ENCODE measurements at places on chromosomes 5 and 9. TPM values are rescaled to one million over a fixed set of nuclear protein-coding genes. Genes with fewer than 3 reads are reported as not detected.

- no peak for DNase-seq
- peaks cover 28% of the 10 kb centered on the region for H3K27me3 ChIP-seq
- H3K36me3 ChIP-seq, result no peaks in the 10 kb centered on the region
- no peak overlapping the region for H3K27ac ChIP-seq
Observed at GRCh38 chr5:6822556-6823343, 109.5 kb downstream of the TENT4A start.

DNA sequence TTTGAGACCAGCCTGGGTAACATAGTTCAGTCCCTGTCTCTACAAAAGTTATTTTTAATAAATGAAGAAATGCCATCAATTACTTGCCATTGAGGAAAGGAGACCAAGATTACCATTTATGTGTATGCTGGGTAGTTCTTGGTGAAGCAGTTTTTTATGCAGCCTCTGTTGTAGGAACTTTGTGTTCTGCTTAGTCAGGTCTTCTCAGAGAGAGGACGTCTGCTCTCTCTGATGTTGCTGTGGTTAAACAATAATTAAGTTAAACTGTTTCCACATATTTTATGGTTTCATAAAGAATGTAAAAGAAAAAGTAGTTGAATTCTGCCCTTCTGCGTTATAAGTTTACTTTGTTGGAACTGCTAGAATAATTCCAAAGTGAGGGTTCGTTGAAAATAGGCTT lies 210.5 kb downstream of the KDM4C start:
- peaks cover 14% of the 10 kb centered on the region for H3K4me1 ChIP-seq
- H3K4me3 ChIP-seq, result no peak overlapping the region
- no peak overlapping the region for H3K27ac ChIP-seq
- DNase-seq, result no peak
- no peaks in the 10 kb centered on the region for H3K36me3 ChIP-seq
- H3K27me3 ChIP-seq, result no peaks in the 10 kb centered on the region

RXRA gene
- total RNA-seq, result 50.7 TPM

CCNO gene
- total RNA-seq, result 2.6 TPM

RNF183 gene
- total RNA-seq, result not detected

- no peaks in the 10 kb centered on the region for H3K27me3 ChIP-seq
- H3K4me3 ChIP-seq, result no peak overlapping the region
- no peaks in the 10 kb centered on the region for H3K4me1 ChIP-seq
- H3K36me3 ChIP-seq, result no peaks in the 10 kb centered on the region
- H3K27ac ChIP-seq, result no peak overlapping the region
- DNase-seq, result no peak
Observed at GRCh38 chr5:172377856-172378255, 76.5 kb downstream of the SH3PXD2B start.

GRCh38 chr9:107948601-107949000 lies 459.0 kb upstream of the KLF4 start:
- H3K4me3 ChIP-seq, result no peak overlapping the region
- no peaks in the 10 kb centered on the region for H3K4me1 ChIP-seq
- no peaks in the 10 kb centered on the region for H3K36me3 ChIP-seq
- H3K27ac ChIP-seq, result no peak overlapping the region

GRCh38 chr9:84945878-84946538 lies 276.5 kb downstream of the NTRK2 start:
- no peaks in the 10 kb centered on the region for H3K27me3 ChIP-seq
- no peak overlapping the region for H3K27ac ChIP-seq
- DNase-seq, result no peak
- no peak overlapping the region for H3K4me3 ChIP-seq

GRCh38 chr5:38598296-38598993 lies 42.0 kb upstream of the LIFR start:
- H3K36me3 ChIP-seq, result no peaks in the 10 kb centered on the region
- DNase-seq, result no peak
- H3K27me3 ChIP-seq, result no peaks in the 10 kb centered on the region

DNA sequence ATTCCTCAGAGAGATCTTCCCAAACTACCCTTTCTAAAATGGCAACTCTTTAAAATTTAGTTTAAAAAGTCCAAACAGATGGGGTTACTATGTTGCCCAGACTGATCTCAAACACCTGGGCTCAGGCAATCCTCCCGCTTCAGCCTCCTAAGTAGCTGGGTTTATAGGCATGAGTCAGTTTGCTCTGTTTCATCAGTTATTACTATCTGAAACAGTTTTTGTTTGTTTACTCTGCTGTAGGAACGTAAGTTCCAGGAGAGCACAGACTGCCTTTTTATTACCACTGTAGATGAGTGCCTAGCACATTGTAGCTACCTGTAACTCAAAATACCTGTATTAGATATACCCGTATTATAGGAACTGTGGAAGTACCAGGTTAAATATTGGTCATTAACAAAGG lies 89.4 kb downstream of the UHRF2 start:
- H3K27ac ChIP-seq, result no peak overlapping the region
- no peak overlapping the region for H3K4me3 ChIP-seq
- DNase-seq, result no peak
- peaks cover 3% of the 10 kb centered on the region for H3K4me1 ChIP-seq
- H3K36me3 ChIP-seq, result peaks cover 49% of the 10 kb centered on the region

- no peak overlapping the region for H3K27ac ChIP-seq
- H3K36me3 ChIP-seq, result no peaks in the 10 kb centered on the region
- no peak overlapping the region for H3K4me3 ChIP-seq
- H3K4me1 ChIP-seq, result no peaks in the 10 kb centered on the region
Observed at GRCh38 chr5:98464737-98465330, 308.6 kb upstream of the RGMB start.

DNA sequence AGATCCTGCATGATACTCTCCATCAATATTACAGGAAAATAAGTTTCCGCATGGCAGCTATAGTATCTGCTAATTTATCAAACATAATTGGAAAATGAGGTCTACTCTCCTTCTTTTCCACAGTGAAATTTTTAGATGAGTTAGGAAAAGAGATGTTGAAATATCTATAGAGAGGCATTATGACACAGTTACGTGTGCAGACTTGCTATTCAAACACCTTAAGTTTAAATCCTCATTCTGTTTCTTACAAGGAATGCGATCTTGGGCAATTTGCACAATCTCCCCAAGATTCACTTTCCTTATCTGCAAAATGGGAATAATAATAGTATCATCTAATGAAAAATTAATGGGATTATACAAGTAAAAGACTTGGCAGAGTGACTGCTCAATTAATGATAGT lies 91.7 kb upstream of the SLCO6A1 start:
- no peaks in the 10 kb centered on the region for H3K27me3 ChIP-seq
- H3K27ac ChIP-seq, result no peak overlapping the region
- H3K4me3 ChIP-seq, result no peak overlapping the region
- DNase-seq, result no peak
- no peaks in the 10 kb centered on the region for H3K4me1 ChIP-seq

SLC1A3 gene
- total RNA-seq, result 28.9 TPM

LOX gene
- 3.6 TPM for total RNA-seq

ZNF354C gene
- total RNA-seq, result 7.6 TPM

CACNA1B gene
- 0.34 TPM for total RNA-seq

CFAP90 gene
- not detected for total RNA-seq

DNA sequence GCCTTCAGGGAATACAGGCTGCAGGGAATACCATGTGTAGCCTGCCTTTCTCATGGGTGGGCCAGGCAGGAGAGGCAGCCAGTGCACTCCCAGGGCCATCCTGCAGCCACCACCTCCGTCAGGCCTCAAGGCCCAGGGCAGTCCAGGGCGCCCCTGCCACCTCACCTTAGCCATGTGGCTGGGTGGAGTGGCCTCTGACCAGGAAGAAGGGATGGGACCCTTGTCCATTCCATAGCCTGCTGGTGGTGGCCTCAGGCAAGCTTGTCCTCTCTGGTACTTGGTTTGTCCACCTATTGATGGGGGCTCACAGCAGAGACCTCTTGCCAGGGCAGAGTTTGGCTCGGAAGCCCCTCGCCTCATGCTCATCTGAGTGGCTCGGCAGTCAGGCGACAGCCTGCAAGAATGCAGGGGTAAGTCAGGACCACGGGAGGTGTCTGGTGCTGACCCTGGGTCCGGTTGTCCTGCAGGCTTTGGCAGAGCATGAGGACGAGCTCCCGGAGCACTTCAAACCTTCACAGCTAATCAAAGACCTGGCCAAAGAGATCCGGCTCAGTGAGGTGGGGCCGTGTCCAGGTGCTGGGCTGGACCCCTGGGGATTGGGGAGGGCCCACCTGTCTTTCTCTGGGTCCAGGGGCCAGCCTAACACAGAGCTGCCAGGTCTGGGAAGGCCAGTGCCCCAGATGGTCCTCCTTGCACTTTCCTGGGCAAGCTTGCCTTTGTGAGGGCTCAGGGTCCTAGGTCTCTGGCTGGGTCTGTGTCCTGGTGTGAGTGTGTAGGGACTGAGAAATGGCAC lies 82.9 kb downstream of the PHF2 start:
- H3K4me3 ChIP-seq, result no peak overlapping the region
- H3K36me3 ChIP-seq, result no peaks in the 10 kb centered on the region
- H3K4me1 ChIP-seq, result no peaks in the 10 kb centered on the region
- no peak for DNase-seq
- no peaks in the 10 kb centered on the region for H3K27me3 ChIP-seq
- H3K27ac ChIP-seq, result no peak overlapping the region

DNA sequence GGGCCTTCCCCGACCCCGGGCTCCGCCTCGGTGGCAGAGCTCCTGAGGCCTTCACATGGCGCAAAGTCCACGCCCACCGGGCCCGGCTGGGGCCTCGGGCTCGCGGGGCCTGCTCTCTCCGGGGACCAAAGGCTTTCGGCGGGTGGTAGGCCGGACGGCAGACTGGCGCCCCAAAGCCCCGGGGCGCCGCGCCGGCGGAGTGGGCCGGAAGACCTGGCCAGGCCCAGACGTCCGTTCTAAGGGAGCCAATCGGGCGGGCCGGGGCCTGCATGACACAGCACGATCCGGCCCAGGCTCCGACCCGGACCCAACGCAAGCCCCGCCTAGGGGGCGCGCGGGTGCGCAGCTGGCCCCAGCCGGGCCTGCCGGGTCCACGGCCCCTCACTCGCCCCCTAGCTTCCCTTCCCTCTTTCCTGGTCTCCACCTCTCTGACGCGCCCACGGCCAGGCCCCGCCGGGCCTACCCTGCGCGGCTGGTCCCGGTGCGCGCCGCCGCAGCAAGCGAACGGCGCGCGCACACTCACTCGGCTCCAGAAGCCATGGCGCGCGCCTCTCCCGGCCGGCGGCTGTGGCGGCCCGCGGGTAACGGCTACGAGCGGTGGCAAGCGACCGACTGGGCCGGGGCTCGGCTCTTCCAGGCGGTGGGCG lies 488 bp downstream of the VCP start:
- H3K4me1 ChIP-seq, result peaks cover 6% of the 10 kb centered on the region
- H3K27me3 ChIP-seq, result no peaks in the 10 kb centered on the region
- H3K36me3 ChIP-seq, result peaks cover 57% of the 10 kb centered on the region
- peak overlapping the region; percentile 98 for H3K4me3 ChIP-seq
- DNase-seq, result peak; percentile 81

GRCh38 chr5:37319037-37319782 lies 51.7 kb downstream of the NUP155 start:
- no peak overlapping the region for H3K4me3 ChIP-seq
- H3K27me3 ChIP-seq, result no peaks in the 10 kb centered on the region
- H3K36me3 ChIP-seq, result peaks cover 80% of the 10 kb centered on the region
- no peak for DNase-seq

DNA sequence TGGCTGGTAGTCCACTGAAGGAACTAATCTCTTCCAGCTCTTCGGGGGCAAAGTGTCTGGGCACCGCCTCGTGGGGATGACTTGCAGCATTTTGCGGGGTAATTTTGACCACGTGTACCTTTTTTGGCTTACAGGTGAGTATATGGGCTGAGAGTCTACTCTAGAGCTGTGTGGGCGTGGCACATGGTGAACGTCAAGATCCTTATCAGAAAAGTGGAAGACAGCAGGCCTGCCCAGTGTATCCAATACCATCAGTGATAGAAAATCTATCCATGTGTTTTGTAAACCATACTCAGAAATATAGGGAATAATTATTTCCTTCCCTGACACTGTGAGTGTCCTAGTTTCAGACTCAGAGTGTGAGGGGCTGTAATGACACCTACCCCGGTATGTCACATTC lies 148.5 kb downstream of the SLIT3 start:
- no peaks in the 10 kb centered on the region for H3K4me1 ChIP-seq

DNA sequence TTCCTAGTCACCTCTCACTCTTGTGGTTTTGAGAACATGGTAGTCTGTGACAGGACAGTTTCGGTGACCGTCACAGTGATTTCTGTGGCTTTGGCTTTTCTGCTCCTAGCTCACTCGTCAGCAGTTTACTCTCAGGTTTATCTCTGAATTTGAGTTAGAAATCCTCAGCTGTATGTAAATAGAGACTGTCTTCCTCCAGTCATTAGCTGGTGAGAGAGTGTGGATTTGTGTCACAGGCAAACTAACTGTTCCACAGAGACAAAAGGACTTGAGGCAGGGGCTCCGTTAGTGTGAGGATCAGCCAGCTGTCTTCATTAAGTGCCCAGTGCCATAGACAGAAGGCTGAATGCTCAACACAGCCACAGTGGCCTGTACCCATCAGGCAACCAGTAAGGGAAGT lies 131.4 kb downstream of the CD180 start:
- H3K4me3 ChIP-seq, result no peak overlapping the region
- no peaks in the 10 kb centered on the region for H3K36me3 ChIP-seq
- no peak for DNase-seq
- no peaks in the 10 kb centered on the region for H3K4me1 ChIP-seq
- H3K27me3 ChIP-seq, result no peaks in the 10 kb centered on the region

IL4 gene
- total RNA-seq, result not detected

FBP2 gene
- total RNA-seq, result 0.21 TPM

DNA sequence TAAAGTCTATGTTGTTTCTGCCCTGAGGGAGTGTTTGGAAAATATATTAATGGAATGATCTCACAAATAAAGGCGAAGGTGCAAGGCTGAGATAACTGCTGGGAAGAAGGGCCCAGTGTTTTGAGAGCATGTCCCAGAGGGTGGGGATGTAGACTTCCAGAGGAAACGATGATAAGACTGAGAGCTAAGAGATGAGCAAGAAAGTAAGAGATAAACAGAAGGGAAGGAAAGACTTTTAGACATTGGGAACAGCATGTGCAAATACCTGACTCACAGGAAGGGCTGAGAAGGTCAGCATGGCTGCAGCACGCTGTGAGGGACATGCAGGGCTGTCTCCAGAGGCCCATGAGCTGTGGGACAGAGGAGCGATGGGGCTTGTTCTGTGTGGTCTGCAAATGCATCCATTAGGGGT lies 19.9 kb upstream of the ADRB2 start:
- H3K4me1 ChIP-seq, result peaks cover 16% of the 10 kb centered on the region
- no peak overlapping the region for H3K4me3 ChIP-seq
- no peaks in the 10 kb centered on the region for H3K36me3 ChIP-seq
- no peak overlapping the region for H3K27ac ChIP-seq

F2RL1 gene
- 0.39 TPM for total RNA-seq

DNA sequence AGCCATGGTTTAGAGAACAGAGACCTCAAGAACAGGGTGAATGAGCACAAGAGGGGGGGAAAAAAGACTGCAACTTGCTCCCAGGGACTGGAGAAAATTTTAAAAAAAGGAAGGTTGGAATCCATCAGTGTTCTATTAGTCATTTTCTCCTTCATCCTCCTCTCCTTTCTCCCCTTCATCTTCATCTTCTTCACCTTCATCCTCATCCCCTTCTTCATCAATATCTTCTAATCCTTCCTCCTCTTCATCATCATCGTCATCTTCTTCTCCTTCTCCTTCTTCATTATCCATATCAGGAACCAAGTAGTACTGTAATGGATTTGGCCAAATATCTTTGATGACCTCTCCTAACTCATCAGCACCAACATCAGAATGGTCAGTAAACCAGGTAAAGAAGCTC lies 86.1 kb downstream of the LIX1 start:
- H3K36me3 ChIP-seq, result no peaks in the 10 kb centered on the region
- H3K4me3 ChIP-seq, result no peak overlapping the region
- H3K4me1 ChIP-seq, result no peaks in the 10 kb centered on the region
- H3K27ac ChIP-seq, result no peak overlapping the region

ADAMTS6 gene
- total RNA-seq, result 2.6 TPM

RELL2 gene
- 6.6 TPM for total RNA-seq

GFI1B gene
- not detected for total RNA-seq

- peak overlapping the region; percentile 87 for H3K27ac ChIP-seq
- H3K36me3 ChIP-seq, result no peaks in the 10 kb centered on the region
- H3K27me3 ChIP-seq, result no peaks in the 10 kb centered on the region
- H3K4me1 ChIP-seq, result peaks cover 32% of the 10 kb centered on the region
- H3K4me3 ChIP-seq, result peak overlapping the region; percentile 74
- DNase-seq, result no peak
Observed at GRCh38 chr9:20623748-20624124, 1.4 kb upstream of the MLLT3 start.

Measured in A673 (cell line).